ENCODE measurements at places on chromosomes 16 and 17.

- peak; percentile 57 for DNase-seq
Observed at GRCh38 chr16:19307587-19308241, 22.2 kb downstream of the CLEC19A start.

GRCh38 chr16:90077757-90078578 is 837 bp upstream of the PRDM7 start:
- DNase-seq: peak; percentile 59

GRCh38 chr17:42116705-42117396 is 4.3 kb downstream of the KAT2A start:
- peak; percentile 86 for DNase-seq

- DNase-seq: no peak
Observed at GRCh38 chr16:20814784-20815183, 8.5 kb downstream of the REXO5 start.

DNA sequence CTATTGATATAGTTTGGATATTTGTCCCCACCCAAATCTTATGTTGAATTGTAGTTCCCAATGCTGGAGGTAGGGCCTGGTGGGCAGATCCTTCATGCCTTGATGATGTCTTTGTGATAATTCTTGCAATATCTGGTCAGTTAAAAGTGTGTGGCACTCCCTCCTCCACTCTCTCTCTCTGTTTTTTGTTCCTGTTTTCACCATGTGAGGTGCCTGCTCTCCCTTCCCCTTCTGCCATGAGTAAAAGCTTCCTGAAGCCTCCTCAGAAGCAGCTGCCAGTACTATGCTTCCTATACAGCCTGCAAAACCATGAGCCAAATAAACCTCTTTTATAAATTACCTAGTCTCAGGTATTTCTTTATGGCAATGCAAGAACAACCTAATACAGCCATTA is 47.3 kb downstream of the TOM1L2 start:
- no peak for DNase-seq

GRCh38 chr16:23369416-23369815 is 67.3 kb downstream of the SCNN1B start:
- no peak for DNase-seq

DNA sequence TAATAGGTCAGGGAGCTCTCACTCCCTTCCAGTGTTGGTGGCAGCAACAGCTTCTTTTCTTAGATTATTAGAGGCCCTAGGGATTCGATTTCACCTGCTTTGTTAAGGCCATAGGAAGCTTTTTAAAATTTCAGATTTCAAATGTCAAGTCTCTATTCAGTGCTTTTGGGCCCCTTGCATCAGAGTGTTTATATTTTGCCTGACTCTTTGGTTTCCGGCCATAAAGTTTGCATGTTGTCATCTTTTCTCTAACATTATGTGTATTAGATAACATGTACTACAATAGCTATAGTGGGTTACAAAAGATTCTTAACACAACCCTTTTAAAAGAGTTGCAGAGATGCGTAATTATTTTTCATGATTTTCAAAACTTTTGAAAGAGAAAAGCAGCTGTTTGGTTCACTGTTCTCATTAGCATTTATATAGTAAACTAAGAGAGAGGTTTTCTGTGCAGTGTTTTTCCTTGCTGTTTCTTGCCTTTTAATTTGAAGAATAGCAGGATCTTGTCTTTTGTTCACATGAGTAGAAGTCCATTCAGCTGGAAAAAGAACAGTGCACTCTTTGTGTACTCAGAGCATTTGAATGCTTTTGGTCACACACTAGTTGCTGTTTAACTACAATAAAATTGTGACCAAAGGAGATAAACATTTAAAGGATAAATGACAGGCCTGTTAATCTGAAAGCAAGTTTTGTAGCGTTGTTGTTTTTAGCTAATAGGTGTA is 52.5 kb downstream of the FTO start:
- no peak for DNase-seq

- no peak for DNase-seq
Observed at GRCh38 chr17:70390049-70390448, 220.7 kb downstream of the KCNJ2 start.

- no peak for DNase-seq
Observed at GRCh38 chr16:65044873-65045272, 77.0 kb downstream of the CDH11 start.

- no peak for DNase-seq
Observed at GRCh38 chr16:66918803-66919568, at the start of gene CDH16. CDH16 (minus strand) TSS chr16:66918885; CDS start chr16:66918065, 820 bp downstream.

DNA sequence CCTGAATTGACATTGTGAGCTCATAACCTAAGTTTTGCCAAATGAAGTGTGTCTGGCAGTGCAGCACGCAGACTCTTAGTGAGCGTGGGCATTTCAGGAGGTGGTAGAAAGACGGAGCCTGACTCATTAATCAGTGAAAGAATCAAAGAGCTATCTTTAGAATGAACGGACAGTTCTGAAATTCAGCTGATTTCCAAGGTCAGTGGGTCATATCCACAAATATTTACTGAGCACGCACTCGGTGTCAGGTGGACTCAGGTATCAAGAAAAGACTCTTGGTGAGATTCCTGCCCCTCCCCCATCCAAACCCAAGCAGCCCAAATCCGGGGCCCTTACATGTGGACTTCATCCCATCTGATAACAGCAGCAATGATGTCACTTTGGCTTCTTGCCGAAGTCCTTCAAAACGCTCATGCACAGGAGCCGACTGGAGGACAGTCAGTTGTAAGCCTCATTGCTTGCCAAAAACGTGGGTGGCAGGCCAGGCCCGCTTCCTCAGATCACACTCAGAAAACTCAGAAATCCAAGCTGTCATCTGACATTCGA is 185.8 kb downstream of the HS3ST3A1 start:
- DNase-seq: peak; percentile 50

DNA sequence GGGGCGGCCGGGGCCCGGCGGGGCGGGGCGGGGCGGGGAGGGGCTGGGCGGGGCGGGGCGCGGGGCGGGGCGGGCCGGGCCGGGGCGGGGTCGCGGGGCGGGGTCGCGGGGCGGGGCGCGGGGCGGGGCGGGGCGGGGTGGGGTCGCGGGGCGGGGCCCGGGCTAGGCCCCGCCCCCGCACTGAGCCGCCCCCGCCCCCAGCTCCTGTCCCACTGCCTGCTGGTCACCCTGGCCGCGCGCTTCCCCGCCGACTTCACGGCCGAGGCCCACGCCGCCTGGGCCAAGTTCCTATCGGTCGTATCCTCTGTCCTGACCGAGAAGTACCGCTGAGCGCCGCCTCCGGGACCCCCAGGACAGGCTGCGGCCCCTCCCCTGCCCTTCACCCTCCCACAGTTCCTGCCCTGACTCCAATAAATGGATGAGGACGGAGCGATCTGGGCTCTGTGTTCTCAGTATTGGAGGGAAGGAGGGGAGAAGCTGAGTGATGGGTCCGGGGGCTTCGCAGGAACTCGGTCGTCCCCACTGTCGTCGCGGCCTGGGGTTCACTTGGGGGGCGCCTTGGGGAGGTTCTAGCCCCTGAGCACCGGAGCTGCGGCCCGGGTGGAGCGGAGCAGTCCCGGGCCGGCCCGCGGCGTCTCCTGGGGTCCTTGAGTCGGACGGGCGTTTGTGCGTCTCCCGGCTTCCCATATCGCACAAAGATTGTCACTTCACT is 795 bp upstream of the HBM start:
- no peak for DNase-seq

DNA sequence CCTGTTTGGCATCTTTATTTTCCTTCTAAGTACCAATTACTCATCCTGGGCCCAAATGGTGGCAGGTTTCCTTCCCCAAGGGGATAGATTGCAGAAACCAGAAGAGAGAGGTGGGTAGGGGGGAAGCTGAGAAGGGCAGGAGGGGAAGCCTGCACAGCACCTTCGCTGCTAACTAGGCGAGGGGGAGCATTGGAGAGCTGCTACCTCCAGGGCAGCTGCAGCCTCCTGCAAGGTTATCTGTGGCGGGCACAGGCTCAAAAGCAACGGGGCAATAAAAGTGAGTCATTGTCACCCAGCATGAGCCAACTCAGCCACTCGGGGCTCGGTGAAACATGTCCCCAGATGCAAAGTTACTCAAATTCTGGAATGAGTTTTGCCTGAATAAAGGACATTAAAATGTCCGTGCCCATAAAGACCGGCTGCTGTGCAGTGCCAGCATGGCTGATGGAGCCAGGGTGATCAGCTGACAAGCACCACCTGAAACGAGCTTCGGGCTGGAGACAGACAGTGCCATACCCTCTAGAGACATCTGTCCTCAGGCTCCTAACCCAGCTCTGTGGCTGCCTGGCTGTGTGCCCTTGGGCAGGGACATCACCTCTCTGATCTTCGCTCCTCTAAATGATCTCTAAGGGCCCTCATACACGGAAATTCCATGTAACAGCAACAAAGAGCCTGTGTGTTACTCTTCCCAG is 68.1 kb upstream of the GRIN2A start:
- peak; percentile 41 for DNase-seq

- DNase-seq: no peak
Observed at GRCh38 chr17:27586203-27586721, 44.7 kb upstream of the LGALS9 start.

- no peak for DNase-seq
Observed at GRCh38 chr17:17118399-17118798, 76.1 kb downstream of the MPRIP start.

- DNase-seq: no peak
Observed at GRCh38 chr16:87093804-87094555, 223.2 kb downstream of the C16orf95 start.

GRCh38 chr17:78970834-78971755 is 8.6 kb downstream of the LGALS3BP start:
- DNase-seq: peak; percentile 86

DNA sequence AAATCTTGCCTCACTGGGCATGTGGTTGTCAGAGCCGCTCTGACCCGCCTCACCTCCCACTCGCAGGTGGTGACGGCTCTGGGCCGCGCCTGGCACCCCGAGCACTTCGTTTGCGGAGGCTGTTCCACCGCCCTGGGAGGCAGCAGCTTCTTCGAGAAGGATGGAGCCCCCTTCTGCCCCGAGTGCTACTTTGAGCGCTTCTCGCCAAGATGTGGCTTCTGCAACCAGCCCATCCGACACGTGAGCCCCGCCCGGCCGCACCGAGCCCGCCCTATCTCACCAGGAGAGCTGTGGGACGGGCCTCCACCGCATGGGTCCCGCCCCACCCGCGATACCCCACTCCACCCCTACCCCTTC is 4.0 kb downstream of the TGFB1I1 start:
- DNase-seq: no peak

DNA sequence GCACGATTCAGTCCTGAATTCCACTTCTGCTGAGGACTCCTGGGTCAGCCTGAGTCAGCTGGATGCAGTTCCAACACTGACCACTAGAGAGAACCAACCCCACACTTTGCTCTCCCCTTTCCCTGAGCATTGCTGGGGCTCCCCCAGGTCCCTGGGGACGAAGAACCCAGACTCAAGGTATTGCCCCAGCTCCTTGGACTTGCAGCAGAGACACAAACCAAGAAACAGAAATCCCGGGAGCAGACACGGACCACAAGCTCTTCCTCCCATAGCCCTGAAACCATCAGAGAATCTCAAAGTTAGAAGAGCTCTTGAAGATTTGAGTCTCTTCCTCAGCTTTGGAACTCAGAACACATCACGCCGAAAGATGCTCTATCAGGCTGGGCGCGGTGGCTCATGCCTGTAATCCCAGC is 678 bp upstream of the GH1 start:
- DNase-seq: peak; percentile 66

- peak; percentile 64 for DNase-seq
Observed at GRCh38 chr16:83356266-83356665, 451.5 kb upstream of the HSBP1 start.

DNA sequence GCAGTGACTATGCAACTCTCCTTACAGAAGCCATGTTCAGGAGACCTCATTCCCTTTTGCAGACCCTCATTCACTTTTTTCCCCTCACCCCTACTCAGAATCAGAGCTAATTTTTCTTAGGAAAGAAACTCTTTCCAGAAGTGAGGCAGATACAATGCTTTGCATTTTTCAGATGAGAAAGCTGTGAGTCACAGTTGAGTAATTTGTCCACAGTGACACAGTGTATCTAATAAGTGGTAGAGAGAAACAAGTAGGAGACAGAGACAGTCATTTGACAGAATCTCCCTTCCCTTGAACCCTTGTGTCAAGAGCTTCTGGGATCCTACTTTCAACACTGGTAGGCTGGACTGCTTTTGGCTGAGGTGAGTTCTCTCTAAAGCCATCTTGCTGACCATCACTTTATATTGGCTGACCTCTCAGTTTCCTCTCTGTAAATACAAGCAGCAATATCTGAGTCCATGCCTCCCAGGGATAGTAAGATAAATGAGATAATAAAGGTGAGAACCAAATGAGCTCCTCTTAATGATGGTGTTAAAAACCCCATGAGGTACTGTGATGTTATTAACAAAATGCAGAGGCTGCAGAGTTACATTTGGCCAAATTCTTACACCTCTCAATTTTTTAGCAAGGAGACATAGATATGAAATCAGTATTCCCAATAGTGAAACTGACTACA is 130.8 kb downstream of the CA10 start:
- DNase-seq: no peak

DNA sequence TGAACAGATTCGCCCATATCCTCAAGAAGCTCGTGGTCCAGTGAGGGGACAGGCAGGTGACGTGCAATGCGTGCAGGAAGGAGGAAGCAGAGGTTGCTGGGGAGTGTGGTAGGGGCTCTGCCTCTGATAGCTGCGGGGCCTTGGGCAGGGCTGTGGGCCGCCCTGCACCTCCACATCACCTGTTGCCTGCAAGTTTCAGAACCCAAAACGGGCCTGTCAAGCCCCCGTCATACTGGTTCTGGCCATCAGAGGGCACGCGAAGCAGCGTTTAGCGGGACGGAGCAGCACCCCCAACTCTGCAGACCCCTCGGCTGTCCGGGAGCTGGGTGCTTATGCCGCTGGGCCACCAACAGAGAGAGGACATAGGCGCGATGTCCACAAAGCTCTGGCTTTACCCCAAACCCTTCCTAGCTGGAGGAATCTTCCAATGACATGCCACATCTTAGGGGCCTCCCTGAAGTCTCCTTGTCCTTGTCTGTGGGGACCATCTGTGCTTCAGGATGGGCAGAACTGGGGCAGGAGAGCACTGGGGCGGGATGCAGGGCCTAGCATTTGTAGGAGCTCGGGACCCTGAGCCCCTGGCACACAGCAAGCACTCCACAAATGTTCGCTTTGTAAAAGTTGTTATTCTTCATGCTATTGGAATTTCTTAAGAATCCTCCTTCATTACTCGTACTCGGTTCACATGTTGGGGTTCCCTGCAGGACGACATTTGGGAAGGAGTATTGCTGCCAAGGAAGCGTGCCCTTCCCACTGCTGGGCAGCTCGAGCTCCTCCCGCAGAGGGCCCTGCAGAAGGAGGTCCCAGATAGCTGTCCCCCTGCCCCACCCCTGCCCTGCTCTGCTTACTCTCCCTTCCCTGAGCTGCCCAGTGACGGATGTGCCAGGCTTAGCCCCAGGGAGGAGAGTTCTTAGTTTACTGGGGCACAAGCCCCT is 64.3 kb downstream of the CNGB1 start:
- DNase-seq: no peak

DNA sequence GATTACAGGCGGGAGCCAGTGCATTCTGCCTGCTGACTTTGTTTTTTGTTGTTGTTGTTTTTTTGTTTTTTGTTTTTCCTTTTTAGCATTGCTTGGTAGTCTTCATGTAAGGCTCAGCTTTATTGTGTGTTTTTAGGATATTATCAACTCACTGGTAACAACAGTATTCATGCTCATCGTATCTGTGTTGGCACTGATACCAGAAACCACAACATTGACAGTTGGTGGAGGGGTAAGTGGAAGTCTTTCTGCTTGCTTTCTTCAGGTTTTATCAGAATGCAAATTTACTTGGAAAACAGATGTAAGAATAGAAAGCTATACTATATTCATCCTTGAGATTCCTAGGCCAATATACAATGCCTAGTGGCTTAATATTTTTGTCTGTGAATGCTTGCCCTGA is 3.3 kb upstream of the CMTM1 start:
- no peak for DNase-seq

All from Caco-2 (cell line).